ENCODE measurements at places on chromosomes 4 and X. TPM values are rescaled to one million over a fixed set of nuclear protein-coding genes. Genes with fewer than 3 reads are reported as not detected.

NWD2 gene
- not detected for total RNA-seq

OTUD6A gene
- total RNA-seq: not detected

SHISA3 gene
- 24.2 TPM for total RNA-seq

HERC5 gene
- total RNA-seq: 1.6 TPM

CPZ gene
- total RNA-seq: not detected

PAK3 gene
- 1.1 TPM for total RNA-seq

Measured in thoracic aorta endothelial cell (primary cell).